ENCODE measurements at places on chromosomes 12 and 14.

DNA sequence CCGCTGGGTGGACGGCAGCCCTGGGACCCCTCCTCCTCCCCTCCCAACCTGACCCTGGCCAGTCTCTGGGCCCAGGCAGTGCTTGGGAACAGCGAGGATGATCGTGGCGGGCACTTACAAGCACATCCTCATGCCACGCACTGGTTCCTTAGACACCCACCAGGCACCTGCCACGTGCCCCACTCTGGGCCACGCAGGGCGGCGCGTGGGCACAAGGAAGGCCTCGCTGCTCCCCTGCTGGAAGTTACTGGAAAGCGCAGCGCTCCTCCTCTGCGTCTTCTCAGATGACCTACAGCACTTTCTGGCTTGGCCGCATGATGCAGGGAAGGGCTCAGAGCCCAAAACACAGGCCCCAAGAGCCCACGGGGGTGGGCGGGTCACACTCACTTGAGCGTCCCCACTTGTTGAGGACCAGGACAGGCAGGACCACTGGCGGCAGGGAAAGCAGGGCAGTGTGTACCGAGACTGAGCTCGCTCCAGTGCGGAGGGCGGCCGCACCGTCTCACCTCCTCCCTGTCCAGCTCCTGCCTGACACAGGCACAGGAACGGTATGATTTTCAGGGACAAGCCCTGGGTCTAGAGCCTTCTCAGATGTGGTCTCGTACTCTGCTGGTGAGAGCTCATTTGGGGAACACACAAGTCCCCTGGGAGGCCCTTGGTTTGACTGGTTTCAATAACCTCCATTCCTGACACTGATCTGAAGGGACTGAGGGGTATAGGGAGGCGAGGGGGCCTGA lies 128.3 kb upstream of the EVL start:
- no peak for DNase-seq

GRCh38 chr12:24562771-24563431 lies 386.0 kb downstream of the BCAT1 start:
- DNase-seq, result no peak

- no peak for DNase-seq
These were observed 1.3 kb downstream of the UNG start for GRCh38 chr12:109098651-109099050.

DNA sequence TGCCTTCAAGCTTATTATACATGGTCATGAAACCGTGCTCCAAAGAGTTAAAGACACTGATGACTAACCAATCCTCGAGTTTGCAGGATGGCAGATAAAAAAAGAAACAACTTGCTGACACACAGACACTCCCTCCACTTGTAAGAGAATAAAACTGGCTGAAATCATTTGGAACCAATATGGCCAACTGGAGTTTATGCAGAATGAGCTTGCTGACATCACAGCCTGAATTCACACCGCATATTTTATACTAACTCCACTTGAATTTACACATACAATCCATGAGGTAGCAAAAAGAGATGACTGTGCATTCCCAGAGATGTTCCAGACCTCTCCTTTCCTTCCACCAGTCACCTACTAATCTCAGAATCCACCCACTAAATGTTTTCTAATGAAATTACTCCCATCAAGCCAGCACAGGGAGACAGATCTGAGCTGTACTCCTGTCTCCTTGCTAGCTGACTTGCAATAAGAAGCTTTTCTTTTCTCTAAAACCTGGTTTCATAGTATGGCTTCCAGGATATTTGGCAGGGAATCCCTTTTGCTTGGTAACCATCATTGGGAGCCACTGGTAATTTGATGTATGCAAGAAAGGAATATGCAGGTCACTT lies 15.8 kb upstream of the PTPRR start:
- no peak for DNase-seq
